ENCODE measurements at places on chromosomes 12 and 14.

DNA sequence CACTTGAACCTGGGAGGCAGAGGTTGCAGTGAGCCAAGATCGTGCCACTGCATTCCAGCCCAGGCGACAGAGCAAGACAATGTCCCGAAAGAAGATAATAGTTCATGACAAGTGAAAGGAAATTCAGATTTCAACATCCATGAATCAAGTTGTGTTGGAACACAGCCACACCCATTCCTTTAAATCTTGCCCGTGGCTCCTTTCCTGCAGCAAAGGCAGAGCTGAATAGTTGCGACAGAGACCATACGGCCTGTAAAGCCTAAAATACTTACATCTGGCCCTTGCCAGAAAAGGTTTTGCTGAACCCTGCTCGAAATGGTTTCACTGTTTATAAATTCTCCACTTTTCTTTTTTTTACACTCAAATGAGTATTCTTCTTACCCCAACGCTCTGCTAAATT, 17.7 kb upstream of the ITPK1 start:
- DNase-seq = peak; percentile 70

DNA sequence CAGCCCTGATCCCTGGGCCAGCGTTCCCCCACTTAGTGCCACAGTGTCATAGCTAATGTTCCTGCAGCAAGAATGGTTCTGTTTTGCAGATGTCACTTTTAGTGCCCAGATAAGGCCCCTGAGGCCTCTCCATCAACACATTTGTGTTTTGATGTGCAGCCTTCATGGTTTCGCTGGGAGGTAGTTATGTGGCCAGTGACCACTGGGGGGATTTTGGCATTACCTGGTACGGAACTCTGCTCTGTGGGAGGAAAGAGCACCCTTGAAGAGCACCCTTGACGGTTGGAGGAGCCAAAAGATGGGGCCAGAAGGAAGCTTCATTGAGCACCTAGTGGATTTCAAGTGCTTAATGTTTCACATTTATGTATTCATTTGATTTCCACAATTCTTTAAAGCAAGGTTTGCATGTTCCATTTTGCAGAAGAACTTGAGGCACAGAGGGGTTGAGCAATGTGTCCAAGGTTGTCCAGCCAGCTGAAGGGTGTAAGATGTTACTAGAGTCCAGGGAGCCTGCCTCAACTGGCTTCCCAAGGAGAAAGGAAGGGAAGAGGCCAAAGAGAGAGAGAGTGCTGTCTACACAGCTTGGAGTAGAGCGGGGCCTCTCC, 13.0 kb downstream of the SERPINA11 start:
- DNase-seq = no peak

GRCh38 chr14:51939755-51940301, 49.5 kb upstream of the RTRAF start:
- DNase-seq = no peak

GRCh38 chr14:55545779-55546178, 34.2 kb upstream of the KTN1 start:
- no peak for DNase-seq

DNA sequence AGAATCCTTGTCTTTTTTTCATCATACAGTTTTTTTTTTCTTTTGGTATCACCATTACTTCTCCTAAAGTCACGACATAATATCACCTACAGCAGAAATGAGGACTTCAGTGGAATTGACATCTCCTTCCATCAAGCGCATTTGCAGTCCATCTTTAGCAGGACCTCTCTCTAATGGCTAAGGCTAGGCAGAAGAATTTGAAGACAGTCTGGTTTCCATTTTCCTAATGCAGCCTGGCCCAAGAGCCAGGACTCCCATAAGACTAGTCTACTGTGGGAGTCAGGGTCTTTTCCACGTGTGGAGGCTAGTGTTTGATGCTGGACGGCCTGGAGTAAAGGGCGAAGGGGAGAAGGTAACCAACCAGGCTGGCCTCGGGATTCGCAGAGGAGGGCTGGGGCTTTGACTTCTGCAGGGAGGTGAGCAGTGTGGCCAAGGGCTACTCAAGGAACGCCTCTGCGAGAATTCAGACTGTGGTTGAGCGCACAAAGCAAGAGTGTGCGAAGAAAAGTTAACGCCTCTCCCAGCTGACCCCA, 769 bp upstream of the ZNF740 start:
- DNase-seq = no peak

- DNase-seq = no peak
These were observed 8.2 kb upstream of the CGRRF1 start for GRCh38 chr14:54501480-54501879.

- no peak for DNase-seq
These were observed 682 bp downstream of the ERBB3 start for GRCh38 chr12:56080556-56081138.

DNA sequence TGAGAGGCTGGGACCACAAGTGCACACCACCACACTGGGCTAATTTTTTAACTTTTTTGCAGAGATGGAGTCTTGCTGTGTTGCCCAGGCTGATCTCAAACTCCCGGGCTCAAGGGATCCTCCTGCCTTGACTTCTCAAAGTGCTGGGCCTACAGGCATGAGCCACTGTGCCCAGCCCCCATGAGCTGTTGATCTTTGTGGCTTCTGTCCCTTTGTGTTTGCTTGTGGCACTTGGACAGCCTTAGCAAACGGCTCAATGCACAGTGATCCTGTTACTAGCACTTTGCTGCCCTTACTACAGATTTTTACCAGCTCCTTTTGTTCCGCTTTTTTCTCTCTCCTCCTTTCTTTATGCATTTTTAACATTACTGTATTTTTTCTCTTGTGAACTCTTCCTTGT, 25.3 kb upstream of the EVL start:
- no peak for DNase-seq

DNA sequence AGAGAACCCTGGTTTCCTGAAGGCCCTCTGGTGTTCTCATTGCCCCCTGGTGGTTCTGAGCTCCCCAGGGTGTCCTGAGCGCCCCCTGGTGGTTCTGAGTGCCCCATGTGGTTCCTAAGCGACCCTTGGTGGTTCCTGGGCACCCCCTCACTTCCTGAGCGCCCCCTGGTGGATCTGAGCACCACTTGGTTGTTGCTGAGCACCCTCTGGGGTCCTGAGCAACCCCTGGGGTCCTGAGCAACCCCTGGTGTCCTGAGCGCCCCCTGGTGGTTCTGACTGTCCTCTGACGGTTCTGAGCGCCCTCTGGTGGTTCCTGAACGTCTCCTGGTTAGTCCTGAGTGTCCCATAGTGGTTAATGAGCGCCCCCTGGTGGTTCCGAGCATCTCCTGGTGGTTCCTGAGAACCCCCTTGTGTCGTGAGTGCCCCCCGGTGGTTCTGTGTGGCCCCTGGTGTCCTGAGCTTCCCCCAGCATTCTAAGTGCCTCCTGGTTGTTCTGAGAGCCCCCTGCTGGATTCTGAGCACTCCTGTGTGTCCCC, 568.3 kb downstream of the TMEM121 start:
- no peak for DNase-seq

- no peak for DNase-seq
These were observed 109.9 kb downstream of the PIWIL1 start for GRCh38 chr12:130447655-130447965.

- no peak for DNase-seq
These were observed 202.9 kb upstream of the ATXN7L3B start for GRCh38 chr12:74334780-74335179.

- DNase-seq = no peak
These were observed 45.6 kb upstream of the CRY1 start for GRCh38 chr12:107138990-107139389.

DNA sequence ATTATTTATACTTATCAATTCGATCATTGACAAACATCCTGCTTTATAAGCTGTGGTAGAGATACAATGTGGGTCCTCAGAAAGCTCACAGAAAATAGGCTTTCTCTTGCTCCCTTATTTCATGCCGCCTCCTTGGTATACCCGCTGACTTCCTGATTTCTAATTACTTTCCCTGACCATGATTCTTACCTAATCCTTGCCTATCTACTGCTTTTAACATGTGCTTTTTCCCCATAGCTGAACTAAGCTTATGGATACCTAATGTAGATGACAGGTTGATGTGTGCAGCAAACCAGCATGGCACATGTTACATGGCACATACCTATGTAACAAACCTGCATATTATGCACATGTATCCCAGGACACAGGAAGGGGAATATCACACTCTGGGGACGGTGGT, 65.1 kb downstream of the ITPR2 start:
- no peak for DNase-seq

DNA sequence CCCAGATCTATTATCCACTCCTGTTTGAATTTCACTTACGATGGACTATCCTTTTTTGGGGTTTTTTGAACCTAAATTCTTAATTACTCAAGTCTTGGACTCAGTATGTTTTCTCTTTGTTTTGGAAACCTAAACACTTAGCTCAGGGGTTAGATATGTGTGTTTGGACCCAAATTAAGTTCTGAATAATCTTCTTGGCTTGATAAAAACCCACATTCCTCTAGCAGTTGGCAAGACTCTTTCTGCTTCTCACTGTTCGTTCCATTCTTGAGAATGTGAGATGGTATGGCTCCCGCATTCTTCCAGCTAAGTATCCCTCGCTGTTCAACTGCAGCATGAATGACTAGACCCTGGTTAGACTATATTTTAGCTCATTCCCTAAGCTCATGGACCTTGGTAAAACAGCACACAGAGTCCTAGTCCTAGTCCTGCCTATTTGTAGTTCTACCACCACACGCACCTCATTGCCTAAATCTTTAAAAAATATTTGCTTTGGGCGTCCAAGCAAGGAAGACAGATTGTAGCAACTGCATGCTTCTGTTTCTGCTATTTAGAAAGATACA, 860.0 kb downstream of the RPS29 start:
- no peak for DNase-seq

DNA sequence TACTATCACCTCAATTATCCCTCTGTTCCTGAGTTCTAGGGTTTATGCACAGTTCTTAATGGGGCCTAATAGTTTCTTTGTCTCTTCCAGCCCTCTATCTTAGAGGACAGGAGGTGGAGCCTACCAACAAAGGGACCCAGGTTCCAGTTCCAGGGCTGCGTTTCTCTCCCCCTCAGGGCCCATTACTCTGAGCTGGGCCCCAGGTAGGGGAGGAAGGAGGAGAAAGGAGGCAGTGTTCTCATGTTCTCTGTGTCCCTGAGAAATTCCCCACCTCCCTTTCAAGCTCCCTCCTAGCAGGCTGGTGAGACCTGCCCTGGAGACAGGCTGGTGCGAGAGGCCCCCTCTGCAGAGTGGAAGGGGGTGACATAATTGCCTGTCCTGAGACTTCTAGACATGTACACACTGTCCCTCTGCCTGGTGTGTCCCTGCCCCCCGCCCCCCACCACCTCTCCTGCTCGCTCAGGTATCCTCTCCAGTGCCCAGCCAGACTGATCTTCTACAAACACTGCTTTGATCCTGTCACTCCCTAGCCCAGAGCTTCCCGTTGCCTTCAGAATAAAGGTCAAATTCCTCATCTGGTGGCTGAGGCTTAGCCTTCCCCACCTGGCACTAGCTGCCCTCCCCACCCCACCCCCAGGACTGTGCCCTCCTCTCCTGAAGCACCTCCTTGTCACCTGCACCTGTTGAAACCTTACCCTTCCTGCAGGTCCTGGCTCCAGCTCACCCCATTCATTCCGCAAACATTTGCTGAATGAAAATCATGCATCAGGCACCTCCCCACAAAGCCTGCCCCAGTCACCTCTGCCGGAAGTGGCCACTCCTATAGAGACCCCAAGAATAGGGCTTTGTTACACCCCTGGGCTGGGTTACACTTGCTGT, 21.1 kb upstream of the KRT8 start:
- DNase-seq = no peak

DNA sequence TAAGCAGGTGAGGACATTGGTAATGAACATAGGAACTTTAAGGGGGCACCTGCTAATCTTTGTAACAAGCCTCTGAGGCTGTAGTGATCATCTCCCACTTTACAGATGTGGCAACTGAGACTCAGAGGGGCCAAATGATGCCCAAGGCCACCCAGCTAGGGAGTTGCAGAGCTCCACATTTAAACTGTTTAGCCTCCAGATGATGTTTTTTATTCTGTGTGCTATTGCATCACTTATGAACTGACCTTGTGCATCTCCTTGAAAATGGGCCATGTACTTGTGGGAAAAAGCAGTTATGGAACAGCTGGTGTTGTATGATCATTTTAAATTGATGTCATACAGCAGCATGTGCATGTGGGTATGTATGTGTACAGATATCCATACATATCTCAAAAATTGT, 41.4 kb downstream of the TPCN1 start:
- no peak for DNase-seq

DNA sequence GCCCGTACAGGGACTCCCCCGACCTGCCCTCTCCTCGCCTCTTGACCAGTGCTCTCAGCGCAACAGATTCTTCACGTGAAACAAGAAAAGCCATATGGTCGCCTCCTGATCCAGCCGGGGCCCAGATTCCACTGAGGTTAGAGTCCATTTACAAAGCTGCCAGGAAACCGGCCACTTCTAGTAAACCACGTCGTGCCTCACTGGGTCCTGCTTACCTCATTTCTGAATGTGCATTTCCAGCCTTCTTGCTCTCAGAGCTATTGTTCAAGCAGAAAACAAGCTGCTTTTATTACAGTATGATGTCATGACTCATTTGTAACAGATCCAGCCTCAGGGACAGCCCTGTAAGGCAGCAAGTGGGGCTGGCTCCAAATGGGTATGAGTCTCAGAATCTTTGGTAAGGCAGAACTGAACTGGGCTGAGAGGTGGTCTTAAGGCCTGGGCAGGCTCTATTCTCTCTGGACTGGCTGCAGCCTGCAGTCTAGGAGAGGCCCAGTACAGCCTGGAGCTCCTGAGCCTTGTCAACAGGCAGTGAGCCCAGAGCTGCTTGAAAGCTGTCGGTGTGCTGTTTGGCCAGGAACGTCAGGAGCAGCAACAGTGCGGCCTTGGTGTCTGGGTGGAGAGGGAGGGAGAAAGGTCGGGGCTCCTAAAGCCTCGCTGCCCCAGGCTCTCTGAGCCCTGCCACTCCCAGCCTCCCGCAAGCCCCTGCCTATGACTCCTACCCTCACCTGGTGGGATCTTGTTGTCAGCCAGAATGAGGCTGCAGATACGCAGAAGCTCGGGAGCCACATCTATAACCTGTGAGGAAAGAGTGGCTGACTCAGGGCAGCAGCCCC, 8.3 kb downstream of the REC8 start:
- peak; percentile 84 for DNase-seq

- DNase-seq = no peak
These were observed 80.4 kb upstream of the RAP1B start for GRCh38 chr12:68530299-68530698.

- no peak for DNase-seq
These were observed 28.4 kb upstream of the MON2 start for GRCh38 chr12:62438098-62438692.

- no peak for DNase-seq
These were observed 619.8 kb upstream of the TBX3 start for GRCh38 chr12:115303723-115304309.

- DNase-seq = peak; percentile 98
These were observed 99.6 kb downstream of the SLC38A6 start for GRCh38 chr14:61080591-61081010.

GRCh38 chr12:125424909-125425308, 359.7 kb downstream of the AACS start:
- no peak for DNase-seq

- no peak for DNase-seq
These were observed 17.4 kb downstream of the PYGL start for GRCh38 chr14:50926851-50927386.

DNA sequence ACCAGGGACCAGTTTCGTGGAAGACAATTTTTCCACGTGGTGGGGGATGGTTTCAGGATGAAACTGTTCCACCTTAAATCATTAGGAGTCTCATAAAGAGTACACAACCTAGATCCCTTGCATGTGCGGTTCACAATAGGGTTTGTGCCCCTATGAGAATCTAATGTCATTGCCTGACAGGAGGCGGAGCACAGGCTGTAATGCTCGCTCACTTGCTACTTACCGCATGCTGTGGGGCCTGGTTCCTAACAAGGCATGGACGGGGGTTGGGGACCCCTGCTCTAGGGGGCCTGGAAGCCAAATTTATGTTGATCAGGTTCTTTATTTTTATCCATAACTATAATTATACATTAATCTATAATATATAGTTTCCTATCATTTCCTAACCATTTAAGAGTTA, 315.3 kb downstream of the MED13L start:
- DNase-seq = no peak

Data from BJ (cell line).